ENCODE measurements at places on chromosomes 2 and 18. TPM values are rescaled to one million over a fixed set of nuclear protein-coding genes. Genes with fewer than 3 reads are reported as not detected.

The TUBA3E gene
- total RNA-seq: not detected

The CCBE1 gene
- 9.3 TPM for total RNA-seq

The NBAS gene
- 69.3 TPM for total RNA-seq

The PLEK gene
- total RNA-seq: 12.8 TPM

The EFEMP1 gene
- 68.7 TPM for total RNA-seq
